ENCODE measurements at places on chromosomes 1 and 21.
A peak's percentile ranks its signal among the peaks of the same experiment; 100 is the strongest.

- DNase-seq: no peak
Observed at GRCh38 chr1:10598389-10598702, 123.6 kb downstream of the PEX14 start.

GRCh38 chr1:35449334-35450008 is 107.7 kb downstream of the KIAA0319L start:
- DNase-seq: no peak

DNA sequence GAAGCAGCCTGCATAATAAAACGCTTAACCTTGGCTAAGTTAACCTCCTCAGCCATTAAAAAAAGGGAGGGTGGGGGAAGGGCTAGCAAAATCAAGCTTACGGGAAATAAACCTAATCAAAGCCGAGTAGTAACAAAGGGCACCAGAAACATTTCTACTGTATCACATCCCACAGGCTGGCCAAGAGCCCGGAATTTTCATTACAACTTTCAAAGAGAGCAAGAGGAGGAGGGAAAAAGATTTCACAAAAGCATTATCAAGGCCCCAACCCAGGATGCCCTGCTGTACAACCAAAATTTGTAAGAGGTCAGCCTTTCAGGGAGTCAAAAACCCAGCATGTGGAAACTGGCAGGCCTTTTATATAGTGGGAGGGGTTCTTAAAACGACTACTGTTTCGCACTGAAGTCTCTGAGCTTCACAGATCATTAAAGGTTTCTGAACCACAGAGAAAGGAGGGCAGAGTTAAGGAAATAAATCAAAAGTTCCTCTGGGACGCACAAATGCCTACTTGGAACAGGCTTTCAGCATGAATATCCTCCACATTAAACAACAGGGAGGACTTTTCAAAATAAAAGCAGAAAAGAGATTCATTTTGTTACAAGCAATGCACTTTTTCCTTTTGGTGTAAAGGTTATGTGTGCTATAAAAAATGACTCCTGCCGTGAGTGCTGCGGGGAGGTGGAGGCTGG is 90.4 kb downstream of the SLC45A1 start:
- DNase-seq: no peak

DNA sequence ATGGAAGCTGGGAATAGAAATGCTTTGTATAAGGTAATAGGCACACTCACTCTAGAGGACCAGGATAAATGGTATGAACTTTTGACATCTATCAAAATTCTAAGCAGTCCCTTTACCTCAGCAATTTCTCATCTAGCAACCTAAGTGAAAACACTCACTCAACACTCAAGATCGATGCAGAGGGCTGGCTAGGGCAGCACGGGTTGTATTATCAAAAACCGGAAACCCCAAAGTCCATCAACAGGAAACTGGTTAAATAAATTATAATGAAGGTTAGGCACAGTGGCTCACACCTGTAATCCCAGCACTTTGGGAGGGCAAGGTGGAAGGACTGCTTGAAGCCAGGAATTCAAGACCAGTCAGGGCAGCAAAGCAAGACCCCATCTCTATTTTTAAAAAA is 9.4 kb downstream of the USP48 start:
- no peak for DNase-seq

- DNase-seq: no peak
Observed at GRCh38 chr1:88973520-88974137, 18.8 kb downstream of the KYAT3 start.

- DNase-seq: no peak
Observed at GRCh38 chr1:2208309-2209239, 14.0 kb upstream of the FAAP20 start.

DNA sequence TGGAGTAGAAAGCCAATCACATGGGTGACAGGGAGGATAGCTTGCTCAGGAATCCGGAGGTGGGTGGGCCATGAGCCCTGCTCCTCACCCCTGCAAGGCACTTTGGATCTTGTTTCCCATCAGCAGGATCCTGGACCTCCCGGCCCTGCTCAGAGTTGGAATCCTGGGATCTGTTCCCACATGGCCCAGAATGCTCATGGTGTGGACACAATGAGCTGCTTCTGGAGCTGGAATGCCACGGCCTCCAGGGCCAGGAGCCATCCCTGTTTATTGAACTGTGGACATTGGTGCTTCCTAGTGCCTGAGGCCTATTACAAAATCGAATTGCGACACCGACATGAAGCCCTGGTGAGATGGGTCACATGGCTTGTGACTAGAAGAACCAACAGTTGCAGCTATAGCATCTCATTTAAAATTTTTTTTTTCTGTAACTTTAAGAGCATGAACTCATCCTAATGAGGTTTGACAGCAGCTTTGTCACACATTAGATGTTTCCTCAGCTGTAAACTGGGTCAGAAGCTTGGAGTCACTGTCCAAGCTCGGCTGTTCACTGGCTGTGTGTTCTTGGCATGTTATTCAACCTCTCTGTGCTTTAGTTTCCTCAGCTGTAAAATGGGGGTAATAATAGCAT is 40.4 kb upstream of the GOLT1A start:
- no peak for DNase-seq

DNA sequence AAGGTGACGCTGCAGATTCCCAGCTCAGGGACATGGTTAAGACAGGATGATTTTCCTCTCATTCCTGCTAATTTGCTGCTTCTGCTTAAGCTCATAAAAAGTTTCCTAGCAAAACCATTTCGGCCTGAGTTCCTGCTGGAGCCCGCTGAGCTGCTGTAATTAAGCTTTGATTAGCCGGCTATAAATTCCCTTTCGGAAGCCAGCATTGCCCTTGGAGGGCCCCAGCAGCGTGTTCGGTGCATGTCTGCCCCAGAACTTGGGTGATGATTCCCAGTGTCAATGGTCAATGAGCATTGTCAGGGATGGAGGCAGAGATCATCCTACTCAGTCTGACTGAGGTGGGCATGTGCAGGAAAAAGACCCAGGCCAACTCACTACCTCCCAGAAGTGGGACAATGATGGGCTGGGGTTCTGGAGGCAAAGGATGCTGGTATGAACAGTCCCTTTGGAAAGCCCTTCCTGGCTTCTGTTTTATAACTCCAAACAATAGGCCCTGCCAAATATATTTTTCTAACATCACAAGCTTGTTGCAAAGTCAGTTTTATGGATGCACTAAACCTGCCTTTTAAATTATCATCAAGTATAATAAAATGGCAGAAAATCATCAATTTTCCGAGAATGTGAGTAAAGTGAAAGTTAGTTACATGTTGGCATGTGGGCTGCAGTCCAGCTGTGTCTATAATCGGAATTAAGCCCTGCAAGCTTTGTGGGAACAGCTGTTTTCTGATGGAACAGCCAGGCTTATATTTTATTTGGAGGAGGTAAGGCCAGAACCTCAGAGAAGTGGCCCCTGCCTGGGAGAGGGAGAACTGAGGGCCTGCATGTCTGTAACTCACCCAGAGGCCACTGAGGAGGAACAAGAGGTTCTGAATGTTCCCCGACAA is 257.1 kb downstream of the GRIK3 start:
- DNase-seq: no peak

DNA sequence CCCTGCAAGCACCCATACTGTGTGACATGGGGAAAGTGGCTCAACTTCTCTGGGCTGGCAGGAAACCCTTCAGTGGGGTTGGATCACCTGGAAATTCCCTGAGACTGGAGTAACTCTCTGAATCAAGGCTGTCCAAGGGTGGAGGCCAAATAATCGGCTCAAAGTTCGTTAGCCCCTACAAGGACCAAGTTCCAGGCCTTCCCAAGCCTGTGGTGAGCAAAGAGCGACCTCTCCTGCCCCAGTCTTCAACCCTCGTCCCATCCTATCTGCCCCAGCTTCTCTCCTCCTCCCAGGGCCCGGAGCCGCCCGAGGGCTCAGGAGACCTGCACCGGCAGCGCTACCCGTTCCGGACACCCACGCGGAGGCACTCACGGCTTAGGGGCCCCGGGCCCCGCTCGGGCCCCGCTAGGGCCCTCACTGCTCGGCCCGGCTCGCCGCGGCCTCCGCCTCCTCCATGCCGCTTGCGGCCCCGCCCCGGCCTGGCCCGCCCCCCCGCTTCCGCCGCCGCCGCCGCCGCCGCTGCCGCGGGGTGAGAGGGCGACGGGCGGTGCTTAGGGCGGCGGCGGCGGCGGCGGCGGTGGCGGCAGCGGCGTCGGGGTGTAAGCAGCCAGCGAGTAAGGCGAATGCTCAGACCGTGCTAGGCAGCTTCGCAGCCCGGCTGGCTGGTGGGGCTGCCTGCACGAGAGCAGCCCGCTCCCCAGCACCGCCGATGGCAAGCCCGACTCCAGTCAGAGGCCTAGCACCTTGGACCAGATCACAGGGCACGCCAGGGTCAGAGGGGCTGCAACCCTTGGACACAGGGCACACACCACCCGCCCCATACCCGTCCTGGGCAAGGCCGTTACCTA is at the start of gene POMGNT1:
POMGNT1 (minus strand) TSS at position 471 of the 848 bp plus-strand sequence. CDS start 613 bp downstream, outside the sequence.
- peak; percentile 64 for DNase-seq

DNA sequence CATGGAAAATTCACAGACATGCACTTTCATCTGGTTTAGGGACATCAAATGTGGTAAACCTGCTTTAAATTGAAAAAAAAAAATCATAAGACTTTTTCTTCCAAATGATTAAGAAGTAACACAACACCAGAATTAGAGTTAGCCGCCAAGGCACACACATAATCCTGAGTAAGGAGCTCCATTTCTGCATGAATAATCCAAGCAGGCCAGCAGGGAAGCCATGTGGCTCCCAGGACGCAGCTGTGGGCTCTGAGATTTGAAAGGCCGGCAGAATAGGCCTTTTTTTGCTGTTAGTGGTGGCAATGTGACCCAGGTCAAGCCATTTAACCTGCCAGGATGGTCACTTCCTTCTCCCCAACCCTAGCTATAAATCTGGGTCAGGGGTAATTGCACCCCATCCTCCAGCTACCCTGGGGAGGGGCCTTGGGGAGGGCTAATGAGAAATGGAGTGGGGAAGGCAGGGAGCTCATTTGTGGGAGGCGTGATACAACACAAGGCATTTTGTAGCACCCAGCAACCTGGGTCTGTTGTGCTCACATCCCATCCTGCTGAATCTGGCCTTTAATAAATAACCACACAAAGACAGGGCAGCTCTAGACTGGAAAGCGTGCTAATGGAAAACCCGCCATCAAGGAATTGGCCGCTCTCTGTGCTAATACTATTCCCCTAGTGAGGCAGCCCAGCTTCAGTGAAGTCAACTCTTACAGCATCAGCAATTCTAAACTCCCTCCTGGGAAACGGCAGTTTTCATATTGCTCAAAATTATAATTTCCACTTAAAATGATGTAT is 178.5 kb downstream of the RHOU start:
- DNase-seq: no peak

GRCh38 chr1:209629621-209630382 is 22.4 kb downstream of the LAMB3 start:
- no peak for DNase-seq

- DNase-seq: no peak
Observed at GRCh38 chr1:239912471-239912870, 179.2 kb upstream of the FMN2 start.

DNA sequence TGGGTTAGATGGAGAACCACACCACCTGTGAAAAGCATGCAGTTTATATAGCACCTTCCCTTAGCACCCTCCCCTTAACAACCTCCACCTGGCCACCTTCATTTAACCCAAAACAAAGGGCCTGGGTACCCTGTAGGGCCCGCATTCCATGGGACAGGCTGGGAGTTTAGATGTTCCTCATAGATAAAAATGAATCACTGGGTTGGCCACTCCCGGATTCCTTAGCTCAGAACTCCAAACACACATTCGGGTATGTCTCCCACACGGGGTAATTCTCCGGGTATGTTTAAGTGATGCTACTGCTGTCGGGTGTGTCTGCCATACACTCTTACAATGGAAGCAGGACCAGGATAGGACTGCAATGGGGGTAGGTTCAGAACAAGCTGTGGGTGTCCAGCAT is 43.9 kb upstream of the FOXO6 start:
- DNase-seq: no peak

- DNase-seq: no peak
Observed at GRCh38 chr21:45938453-45938755, 43.2 kb upstream of the COL6A1 start.

DNA sequence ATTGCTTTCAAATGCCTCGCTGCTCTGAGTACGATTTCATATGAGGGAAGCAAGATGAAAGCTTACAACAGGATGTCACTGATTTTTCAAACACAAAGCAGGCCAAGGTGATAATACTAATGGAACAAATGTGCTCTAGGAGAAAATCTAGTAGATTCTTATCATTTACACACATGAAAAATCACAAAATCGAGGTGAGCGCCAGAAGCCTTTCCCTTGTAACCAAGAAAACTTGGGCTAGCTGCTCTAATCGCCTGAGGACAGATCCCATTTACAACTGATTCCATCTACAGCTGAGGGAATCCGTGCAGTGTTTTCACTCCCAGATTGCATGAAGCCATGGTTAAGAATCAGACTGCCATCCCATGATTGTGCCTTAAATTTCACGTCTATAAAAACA is 117.5 kb downstream of the TM2D1 start:
- DNase-seq: no peak

- DNase-seq: no peak
Observed at GRCh38 chr1:89382479-89382878, 18.6 kb downstream of the GBP6 start.

DNA sequence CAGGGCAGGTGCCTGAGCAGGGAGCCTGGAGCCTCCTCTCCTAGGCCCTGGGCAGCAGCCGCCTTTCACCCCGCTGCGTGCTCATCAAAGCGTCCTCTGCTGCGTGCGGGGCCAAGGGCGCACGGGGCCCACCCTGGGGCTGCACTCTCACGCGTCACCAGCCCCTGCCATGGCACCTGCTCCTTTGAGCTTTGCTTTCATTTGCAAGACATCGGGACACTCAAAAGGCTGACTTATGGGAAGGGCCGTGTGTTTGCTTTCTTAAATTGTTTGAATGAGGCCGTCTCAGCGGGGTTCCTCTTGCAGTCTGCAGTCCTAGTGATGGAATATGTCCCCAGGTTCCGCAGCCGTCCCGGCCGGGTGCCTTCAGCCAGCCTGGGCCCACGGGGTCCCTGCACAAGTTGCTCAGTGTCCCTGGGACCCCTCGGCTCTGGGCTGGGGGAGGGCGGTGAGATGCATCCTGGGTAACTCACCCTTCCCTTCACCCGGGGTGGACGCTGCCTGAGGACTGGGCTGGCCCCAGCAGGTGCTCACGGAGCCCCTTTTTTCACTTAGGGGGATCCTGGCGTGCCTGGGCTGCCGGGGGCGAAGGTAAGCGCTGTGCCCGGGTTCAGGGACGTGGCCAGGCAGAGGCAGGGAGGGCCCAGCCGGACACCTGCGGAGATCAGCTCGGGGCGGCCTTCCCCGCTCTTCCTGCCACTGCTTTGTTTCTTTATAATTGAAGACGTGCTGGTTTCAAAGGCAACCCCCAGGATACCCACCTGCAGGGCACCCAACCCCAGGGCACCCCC is 53.1 kb downstream of the SLC19A1 start:
- no peak for DNase-seq

- no peak for DNase-seq
Observed at GRCh38 chr1:33332357-33332789, 11.5 kb upstream of the A3GALT2 start.

- DNase-seq: no peak
Observed at GRCh38 chr1:13728091-13728715, 28.2 kb downstream of the PRDM2 start.

DNA sequence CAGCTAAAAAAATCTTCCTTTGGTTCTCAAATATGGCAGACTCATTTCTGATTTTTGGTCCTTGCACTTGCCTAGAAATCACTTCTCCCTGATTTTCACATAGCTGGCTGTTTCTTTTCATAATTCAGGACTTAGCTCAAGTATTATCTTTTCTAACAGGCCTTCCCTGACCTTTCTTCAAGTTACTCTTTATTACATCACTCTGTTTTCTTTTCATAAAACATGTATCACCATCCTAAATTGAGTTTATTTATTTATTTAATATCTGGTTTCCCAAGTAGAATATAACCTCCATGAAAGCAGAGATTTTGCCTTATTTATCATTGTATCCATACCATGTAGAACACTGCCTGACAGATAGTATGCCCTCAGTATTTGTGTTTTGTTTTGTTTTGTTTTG is 18.2 kb upstream of the GNG5 start:
- DNase-seq: no peak
